ENCODE measurements at places on chromosomes 6 and 20.

GRCh38 chr6:35569011-35569461, 56.3 kb upstream of the TULP1 start:
- no peak for DNase-seq

DNA sequence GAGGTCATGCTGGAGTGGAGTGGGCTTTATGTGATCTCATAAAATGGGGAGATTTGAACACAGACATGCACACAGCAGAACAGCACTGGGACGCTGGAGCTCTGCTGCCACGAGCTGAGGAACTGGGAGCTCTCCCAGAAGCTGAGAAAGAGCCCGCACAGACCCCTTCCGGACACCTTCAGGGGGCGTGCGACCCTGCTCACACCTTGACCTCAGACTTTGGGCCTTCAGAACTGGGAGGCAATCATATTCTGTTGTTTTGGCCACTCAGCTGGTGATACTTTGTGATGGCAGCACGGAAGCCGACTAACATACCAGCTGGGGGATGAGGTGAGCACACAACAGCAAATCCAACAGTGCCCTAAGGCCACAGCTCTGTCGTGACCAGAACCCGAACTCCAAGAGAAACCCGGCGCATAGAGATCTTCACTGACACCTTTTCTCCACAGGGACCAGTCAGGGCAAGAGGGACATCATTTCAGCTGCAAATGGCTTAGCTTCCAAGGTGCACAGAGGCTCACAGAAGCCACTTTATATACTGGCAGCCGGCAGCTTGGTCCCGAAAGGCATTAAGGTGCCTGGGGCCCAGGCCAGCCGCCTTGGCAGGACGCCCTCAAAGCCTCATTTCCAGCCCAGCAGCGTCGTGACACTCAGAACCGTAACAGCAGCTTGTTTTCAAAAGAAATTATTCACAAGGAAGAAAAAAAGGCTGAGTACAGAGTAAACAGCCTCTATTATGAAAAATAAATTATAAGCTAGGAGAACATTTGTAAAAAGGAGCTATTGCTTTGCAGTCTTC, 89.3 kb downstream of the RNASET2 start:
- no peak for DNase-seq

DNA sequence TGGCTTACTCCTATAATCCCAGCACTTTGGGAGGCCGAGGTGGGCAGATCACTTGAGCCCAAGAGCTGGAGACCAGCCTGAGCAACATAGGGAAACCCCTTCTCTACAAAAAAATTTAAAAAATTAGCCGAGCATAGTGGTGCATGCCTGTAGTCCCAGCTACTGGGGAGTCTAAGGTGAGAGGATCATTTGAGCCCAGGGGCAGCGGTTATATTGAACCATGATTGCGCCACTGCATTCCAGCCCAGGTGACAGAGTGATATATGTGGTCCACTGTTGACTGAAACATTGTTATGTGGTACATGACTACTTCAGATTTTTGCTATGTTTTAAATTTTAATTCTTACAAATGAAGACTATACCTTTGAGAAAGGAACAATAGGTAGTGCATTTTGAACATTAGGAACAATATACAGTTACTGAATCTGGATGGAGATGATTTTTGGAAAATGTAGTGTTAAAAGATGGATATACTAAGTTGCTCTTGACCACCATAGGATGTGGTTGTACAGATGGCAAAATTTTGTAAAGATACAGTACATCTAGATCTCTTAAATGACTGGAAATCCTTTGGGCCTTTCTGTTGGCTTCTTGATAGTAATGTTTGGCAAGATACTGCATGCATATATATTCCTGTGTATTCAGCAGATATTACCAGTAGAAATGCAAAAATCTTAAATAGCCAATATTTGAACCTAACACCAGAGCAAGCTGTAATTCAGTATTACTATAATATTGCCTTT, 35.9 kb downstream of the MAPK14 start:
- DNase-seq: no peak

DNA sequence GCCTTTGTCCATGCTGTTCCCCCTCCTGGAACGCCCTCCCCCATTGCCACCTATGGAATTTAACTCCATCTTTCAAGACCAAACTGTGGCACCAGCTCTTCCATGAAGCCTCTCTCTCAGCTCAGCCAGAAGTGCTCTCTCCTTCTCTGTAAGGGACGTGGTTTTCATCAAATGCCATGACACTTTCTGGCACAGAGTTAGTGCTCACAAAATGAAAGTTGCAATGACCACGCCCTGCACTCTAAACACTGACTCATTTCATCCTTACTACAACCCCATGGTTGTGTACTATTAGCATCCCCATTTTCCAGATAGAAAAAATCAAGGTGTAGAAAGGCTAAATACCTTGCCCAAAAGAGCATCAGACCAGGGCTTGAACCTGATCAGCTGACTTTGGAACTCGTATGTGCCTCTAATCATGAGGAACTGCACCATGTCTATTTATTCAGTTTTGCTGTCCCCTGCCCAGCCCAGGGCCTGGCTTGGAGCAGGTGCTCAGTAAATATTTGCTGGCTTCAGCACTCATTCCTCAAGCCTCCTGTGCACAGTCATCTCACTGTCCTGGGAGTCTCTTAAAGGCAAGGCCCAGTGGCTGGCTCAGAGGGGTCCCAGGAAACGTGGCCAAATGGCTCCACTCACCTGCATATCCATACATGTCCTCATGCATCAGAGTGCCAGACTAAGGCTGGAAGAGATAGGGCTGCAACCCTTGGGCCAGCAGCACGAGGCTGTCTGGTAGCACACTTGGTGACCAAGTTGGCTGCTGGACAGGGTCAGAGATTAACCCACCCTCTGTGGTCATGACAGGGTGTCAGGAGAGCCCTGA, 77.9 kb downstream of the MRPL14 start:
- no peak for DNase-seq

- DNase-seq: no peak
These were observed 656.6 kb upstream of the MAP3K7 start for GRCh38 chr6:91243436-91243835.

GRCh38 chr6:44399991-44400390, 12.5 kb downstream of the CDC5L start:
- no peak for DNase-seq

DNA sequence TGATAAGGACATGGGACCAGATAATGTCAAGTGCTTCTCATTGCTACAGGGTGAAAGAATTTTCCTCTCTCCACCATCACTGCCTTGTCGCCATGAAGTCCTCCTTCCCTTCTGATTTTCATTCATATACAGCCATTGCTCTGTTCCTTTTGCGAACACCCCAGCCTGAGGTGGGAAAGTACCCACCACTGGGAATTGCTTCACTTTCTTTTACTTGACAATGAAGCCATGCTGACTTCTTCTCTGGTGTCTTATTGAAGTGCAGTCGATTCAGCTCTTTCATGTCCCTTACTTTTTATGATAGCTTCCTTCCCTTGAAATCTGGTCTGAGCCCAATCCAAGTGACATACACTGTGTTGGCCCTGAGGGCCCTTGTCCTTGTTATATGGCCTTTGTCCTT, 16.2 kb downstream of the DAAM2 start:
- DNase-seq: no peak

- DNase-seq: peak; percentile 46
These were observed 29.0 kb upstream of the TBPL1 start for GRCh38 chr6:133923938-133924593.

GRCh38 chr6:43774776-43775534, 4.9 kb downstream of the VEGFA start:
- DNase-seq: peak; percentile 64

GRCh38 chr20:18057101-18057993, at the start of gene OVOL2:
TSS of gene OVOL2 (minus strand) at chr20:18057916. CDS start at chr20:18057634, 282 bp downstream.
- peak; percentile 91 for DNase-seq

DNA sequence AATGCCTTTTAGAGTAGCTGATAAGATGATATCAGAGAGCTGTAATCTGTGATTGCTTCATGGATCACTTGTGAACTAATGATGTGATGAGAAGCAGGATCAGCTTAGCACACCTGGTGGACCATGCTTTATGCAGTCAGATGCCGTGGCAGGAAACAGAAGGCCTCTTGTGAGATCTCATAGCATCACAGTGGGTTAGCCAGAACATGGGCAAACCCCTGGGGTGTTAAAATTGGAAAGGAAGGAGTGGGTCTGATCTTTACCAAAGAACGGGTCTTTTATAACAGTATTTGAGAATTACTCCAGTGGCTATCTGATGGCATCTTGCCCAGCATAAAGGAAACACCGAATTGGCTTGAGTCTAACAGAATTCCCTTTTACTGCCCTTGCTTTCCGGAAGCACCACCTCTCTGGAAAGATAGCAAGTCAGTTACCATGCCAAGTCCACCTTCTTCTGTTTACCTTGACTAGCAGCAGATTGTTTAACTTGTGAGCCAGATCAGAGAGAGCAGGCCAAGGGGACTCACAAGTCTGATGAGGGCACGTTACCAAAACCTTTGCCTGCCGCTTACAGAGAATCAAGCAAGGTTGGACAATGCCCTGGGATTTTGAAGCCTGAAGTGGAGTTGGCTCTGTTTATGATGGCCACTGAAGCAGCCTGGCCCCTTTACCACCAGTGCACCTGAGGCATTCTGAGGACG, 20.9 kb upstream of the SRF start:
- no peak for DNase-seq

DNA sequence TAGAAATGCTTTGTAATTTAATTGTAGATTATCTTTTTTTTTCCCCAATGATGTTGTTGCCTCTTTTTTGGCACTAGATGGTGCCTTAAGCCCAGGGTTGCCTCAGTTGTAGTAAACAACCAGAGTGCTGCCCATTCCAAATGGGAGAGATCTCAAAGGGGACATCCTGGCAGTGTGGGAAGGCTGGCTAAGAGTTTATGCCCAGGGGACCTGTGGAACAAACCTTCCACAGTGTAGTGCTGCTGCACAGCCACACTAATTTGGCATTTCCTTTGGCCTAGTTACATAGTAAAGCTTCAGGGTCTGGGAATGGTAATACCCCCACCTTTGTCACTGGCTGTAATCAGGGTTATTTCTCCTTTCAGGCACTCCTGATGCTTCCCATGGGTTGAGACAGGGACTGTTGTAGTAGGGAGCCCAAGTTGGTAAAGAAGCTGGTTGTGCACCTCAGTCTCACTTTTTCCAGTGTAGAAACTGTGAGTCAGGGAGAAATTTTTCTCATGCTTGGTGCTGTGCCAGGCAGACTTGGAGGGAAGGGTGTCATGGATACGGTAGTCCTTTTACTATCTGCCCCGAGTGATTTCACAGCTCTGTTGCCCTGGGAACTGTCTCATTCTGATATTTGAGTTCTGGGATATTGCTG, 177.8 kb upstream of the ECI2 start:
- no peak for DNase-seq

- no peak for DNase-seq
These were observed 756 bp downstream of the MTG2 start for GRCh38 chr20:62183426-62184142.

DNA sequence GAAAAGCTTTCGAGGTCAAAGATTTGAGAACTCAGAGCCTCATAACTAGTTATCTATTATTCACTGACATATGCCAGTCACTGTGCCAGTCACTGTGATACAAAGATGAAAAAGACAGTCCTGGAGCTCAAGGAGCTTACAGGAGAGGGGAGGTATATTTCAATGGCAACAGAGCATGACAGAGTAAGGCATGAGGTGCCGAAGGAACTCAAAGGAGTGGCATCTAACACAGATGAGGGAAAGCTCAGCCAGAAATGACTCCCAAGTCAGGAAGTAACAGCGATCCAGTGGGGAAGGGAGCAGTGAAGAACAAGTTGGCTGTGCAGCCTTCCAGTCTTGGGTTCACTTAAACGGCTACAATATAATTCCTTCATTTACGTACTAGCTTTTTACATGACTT, 46.6 kb downstream of the DTNBP1 start:
- peak; percentile 50 for DNase-seq

DNA sequence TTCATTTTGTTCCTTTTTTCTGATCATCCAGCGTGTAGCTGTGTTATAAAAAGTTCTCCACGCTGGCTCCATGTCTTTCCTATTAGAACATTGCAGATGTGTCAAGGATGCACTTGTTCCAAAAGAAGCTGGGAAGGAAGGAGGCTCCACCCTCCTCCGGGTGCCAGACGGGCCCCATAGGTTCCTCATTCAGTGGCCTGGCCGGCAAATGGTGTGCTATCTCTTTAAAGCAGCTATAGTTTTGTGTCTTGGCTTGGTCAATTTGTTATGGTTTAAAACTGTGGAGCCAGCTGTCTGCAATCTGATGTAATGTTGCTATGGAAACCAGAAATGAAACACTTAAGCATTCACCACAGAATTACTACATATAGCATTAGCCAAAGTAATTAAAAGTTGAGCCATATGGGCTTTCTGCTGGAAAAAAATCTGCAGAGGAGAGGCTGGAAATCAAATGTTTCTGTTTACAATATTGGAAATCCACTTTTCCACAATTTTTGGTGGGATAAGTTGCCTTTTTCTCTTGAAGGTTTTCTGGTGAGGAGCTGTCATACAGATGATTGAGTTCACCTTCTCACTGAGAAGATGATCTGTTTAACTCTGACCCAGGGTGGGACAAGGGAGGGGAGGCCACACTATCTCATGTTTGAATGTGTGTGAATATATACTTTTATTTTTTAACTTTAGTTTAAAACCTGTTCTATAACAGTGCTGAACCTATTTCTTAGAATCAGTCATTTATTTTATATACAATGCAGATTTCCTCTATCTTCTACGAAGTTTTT, 167.4 kb downstream of the SASH1 start:
- no peak for DNase-seq

GRCh38 chr6:81614292-81614691, 138.2 kb downstream of the TENT5A start:
- peak; percentile 16 for DNase-seq

DNA sequence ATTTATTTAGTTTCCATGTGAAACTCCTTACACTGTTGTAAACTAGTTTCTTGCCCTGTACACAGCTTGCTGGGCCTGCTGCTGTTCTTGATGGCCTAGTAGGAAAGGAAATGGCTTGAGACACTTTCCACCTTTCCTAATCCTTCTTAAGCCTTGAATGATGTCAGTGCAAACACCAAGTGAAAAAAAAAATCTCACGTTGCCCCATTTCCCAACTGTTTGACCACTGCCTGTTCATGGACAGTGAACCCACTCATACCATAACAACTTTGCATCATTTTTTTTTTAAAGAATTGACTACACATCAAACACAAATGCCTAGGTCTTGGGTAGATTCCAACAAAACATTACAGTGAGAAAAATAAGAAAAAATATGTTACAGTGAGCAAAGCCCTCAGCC, 653.6 kb upstream of the FLRT3 start:
- no peak for DNase-seq

DNA sequence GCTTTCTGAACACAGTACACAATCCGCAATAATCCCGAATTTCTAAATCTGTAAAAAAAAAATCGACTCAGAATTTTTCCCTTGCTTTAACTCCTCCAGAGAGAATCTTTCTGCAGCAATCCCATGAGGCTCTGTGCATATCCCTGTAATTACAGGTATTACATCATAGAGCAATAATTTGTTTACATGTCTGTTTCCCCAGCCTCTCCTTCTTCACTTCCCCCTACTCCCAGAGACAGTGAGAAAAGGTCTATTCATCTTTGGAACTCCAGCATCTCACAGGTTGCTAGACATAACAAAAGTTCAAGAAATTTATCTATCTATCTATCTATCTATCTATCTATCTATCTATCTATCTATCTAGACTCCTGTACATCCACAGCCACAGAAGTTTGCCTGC, 26.0 kb downstream of the KLHL31 start:
- no peak for DNase-seq
